A673 (cell line): ENCODE measurements at places on chromosomes 16 and 17.

DNA sequence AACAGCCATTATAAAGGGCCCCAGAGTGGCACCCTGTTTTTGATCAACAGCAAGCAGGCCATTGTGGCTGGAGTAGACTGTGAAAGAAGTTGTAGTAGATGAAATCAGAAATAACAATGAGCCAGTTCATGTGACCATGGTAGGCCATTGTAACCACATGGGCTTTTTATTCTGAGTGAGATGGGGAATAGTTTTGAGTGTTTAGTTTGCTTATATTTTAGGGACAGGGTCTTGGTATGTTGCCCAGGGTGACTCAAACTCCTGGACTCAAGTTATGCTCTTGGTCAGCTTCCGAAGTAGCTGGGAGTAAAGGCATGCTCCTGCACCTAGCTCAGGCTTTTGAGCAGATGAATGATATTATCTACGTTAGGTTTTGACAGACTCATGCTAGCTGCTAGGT, 12.0 kb downstream of the CBFB start:
- DNase-seq = no peak

GRCh38 chr16:82456683-82457082, 170.1 kb upstream of the CDH13 start:
- peak; percentile 70 for DNase-seq

DNA sequence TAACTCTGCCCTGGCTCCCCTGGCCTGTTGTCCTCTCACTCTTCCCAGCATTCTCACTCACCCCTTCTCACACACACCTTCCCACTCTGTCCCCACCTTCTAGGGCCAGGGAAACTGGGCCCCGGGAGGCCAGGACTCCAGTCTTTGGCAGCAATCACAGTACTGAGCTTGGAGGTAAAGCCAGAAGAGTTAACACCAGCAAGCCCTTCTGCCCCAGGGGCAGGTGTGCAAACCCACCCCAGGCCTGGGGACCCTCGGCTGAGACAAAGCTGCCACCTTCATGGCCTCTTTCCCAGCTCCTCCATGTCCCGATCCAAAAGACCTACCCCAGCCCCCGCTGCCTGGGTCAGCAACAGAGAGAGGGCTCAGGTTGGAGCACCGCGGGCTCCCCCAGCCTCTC, 36.9 kb upstream of the MLKL start:
- no peak for DNase-seq

- DNase-seq = peak; percentile 92
Observed at GRCh38 chr17:81821603-81822311, 11.3 kb downstream of the MCRIP1 start.

DNA sequence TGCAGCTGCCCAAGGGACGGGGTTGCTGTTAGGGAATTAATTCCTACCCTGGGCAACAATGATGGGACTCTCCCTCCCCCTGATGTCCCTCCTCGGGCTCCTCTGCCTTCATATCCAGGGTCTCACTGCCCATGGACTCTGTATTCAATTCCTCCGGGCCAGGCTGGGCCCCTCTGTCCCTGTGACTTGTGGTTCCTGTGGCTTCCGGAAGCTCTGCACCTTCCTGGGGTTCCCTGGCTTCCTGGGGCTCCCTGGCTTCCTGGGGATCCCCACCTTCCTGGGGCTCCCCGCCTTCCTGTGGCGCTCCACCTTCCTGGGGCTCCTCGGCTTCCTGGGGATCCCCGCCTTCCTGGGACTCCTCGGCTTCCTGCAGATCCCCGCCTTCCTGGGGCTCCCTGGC, 35.2 kb downstream of the SRL start:
- DNase-seq = no peak

DNA sequence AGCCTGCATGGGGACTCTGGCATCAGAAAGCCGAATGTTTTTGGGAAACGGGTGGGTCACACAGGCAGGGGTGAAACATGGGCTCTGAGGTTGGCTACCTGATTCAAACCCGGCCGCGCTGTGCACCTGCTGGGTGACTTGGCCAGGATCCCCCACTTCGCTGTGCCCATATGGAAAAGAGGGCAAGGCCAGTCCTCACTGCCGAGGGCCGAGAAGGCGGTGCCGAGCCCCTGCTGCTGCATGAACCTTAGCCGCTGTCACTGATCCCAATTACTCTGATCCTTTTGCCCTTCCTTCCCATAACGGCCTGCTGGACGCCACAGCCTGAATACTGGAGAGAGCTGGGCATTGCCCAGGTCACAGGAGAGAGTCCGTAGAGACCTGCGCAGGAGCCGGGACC, 17.7 kb downstream of the KDM8 start:
- no peak for DNase-seq

DNA sequence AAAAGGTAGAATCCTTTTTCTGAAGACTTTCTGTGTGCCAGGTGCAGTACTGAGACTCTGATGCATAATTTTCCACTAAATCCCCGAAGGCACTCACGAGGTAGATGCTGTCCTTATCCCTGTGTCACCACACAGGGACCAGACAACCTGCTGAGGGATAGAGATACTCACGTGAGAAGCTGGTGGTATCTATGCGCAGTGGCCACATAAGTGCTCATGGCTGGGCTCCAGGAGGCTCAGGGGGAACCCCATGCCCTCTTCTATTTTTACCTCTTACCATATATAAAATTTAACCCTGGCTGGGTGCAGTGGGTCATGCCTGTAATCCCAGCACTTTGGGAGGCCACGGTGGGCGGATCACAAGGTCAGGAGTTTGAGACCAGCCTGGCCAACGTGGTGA, 38.3 kb downstream of the NT5M start:
- no peak for DNase-seq

DNA sequence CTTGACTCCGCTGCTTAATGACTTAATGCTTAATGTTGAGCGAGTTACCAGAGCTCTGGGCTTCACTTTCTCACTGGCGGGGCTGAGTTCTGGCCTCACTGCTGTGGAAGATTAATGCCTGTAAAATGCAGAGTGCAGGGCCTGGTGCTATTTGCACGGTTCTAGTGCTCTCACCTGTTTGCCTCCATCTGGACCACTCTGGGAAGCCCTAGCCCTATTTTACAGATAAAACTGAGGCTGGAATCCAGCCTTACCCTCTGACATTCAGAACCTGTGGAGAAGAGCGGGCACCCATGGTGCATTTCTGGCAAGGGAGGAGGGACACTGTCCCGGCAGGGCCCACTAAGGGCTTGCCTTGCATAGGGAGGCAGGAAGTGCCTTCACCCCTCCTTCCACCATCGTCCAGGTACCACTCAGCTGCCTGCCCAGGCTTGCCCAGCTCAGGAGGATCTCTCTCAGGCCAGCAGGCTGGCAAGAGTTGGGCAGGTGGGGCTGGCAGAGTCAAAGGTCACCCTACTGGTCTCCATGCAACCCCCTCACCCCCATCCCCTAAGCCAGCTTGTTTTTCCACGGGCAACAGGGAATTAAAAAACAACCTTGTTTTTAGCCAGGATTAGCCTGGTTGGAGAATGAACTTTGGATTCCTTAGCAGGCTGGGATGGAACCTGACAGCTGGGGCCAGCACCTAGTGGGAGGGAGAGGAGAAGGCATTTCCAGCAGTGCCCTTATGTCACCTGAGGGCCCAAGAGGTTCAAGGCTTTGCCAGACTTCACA, 4.1 kb upstream of the UBALD1 start:
- no peak for DNase-seq

DNA sequence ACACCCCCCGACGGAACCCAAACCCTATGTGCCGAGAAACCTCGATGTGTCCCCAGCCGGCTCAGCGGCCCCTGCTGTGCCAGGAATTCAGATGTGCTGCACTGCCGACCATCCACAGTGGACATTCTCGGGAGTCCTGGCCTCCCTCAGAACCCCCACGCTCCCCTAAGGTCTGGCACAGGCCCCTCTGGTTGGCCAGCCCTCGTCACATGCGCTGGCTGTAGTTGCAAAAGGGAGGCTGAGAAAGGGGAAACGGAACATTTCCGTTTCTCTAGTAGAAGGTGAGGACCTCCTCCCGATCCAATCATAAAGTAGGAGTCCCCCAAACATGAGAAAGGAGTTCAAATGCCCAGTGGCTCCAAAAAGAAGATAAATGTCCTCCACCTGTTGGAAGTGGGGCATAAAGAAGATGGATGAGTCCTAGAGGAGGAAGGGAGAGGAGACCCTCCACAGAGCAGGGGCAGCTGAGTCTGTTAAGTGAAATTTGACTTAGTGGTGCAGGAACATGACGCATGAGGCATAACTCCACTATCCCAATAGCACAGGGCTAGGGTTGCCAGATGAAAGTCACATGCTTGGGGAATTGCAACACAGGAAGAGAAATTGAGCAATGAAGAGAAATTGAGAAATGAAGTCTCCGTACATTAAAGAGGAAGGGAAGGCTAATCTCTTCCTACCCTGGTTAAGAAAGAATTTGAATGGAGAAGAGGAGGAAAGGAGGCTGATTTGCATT, 49.3 kb upstream of the WSB1 start:
- DNase-seq = peak; percentile 92

GRCh38 chr17:75371339-75371738, 34.1 kb downstream of the GRB2 start:
- DNase-seq = no peak

GRCh38 chr17:57889892-57890856, 40.3 kb upstream of the MRPS23 start:
- no peak for DNase-seq

DNA sequence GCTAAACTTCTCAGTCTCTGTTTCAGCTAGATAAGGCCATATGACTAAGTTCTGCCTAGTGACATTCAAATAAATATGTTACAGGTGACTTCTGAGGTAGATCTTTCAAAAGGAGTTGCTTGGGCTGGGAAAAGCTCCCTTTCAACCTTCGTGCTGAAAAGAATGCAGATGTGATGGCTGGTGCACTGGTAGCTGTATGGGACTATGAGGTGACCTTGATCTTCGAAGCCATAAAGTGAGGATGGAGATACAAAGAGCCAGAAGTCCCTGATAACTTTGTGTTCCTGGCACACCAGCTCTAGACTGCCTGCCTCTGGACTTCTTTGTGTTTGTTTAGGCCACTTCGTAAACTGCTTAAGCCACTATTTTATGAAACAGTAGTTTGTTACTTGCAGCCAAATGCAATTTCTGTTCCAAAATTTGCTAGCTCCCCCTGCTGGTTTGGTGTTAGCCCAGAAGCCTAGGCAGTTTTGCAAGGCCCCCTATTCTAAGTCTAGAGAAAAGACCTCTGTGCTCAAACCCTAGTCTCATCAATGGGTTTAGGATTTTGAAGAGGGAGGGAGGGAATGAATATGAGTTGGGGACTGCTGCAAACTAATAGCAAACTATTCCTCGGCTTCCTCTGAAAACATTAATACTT, 23.3 kb upstream of the ERCC4 start:
- peak; percentile 34 for DNase-seq

- DNase-seq = no peak
Observed at GRCh38 chr17:83195330-83196023, 116.1 kb downstream of the METRNL start.

DNA sequence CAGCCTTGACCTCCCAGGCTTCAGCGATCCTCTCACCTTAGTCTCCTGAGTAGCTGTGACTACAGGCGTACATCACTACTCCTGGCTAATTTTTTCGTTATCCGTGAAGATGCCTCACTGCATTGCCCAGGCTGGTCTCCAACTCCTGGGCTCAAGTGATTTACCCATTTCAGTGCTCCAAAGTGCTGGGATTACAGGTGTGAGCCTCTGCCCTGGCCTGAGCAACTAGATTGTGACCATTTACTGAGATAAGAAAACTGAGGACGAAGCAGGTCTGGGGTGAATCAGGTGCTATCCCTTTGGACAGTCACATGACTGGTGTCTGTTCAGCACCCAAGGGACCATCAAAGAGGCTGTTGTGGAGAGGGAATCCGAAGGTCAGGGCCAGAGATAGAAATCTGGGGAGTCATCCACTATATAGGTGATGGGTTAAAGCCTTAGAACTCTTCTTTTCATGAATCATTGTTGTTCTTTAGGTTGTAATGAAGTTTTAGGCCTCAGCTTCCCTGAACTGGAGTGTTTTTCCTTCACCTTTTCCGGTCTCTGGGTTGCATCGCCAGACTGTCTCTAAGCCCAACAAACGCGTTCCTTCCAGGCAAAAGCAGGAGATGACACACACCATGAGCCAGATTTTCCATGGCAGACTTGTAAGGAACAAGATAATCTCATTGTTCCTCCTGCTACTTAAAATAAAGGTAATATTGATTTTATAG, 62.5 kb downstream of the FTO start:
- DNase-seq = no peak

DNA sequence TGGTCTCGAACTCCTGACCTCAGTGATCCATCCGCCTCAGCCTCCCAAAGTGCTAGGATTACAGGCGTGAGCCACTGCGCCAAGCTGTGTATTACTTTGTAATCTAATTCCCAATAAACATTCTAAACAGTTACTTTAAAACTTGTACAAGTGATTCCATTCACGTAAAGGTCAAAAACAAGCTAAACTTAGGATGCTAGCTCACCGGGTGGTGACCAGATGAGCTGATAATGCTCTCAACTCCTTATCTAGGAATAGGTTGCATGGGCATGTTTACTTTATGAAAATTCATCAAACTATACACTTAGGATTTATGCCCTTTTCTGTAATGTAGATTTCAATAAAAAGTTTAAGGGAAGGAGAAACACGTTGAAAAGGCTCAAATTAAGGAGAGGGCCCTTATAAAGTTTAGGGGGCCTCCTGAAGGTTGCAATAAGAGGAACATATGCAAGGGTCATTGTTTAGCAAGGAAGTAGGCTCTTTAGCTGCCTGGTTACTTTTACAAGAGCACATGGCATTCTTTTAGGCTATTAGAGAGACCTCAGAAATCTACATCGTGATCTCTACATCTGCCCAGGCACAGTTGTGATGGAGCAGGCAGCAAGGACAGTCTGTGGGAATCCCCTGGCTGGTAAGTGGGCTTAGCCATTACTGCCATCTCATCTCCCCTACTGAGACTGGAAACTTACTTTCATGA, 13.3 kb downstream of the CDR2 start:
- DNase-seq = peak; percentile 35

- DNase-seq = no peak
Observed at GRCh38 chr17:76948726-76949342, 80.6 kb downstream of the MGAT5B start.

- peak; percentile 87 for DNase-seq
Observed at GRCh38 chr16:28935924-28936783, 4.4 kb downstream of the CD19 start.

DNA sequence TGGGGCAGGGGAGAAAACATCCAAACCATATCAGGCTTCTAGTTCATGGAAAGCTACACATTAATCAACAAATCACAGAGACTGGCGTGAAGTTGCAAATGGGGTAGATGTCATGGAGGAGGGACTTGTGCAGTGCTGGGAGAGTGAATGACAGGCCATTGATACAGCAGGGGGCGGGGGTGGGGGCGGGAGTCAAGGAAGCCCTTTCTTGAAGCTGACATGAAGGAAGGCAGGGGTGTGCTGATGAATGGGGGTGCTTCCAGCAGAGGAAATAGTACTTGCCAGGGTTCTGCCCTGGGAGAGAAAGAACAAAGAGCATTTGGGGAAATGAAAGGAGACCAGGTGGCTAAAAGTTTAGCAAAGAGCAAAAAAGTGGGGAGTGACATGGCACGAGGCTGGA, 269.9 kb downstream of the SHISA9 start:
- DNase-seq = no peak

GRCh38 chr17:44223541-44224071, 4.1 kb upstream of the UBTF start:
- no peak for DNase-seq

DNA sequence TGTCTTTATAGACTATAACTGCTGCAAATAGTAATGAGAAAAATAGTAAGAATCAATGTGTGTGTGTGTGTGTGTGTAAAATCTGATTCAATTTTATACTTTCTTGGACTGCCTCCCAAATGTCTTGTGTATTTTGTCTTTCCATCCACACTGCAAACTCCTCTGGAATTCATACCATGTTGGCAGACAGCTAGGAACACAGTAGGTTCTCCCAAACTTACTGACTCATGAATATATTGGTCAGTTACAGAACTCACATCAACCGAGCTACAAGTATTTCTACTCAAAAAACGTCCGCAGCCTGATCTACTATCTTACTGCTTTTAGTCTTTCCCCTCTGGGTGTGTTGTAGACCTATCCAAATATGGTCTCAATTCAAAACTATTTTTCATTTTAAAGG, 542.7 kb upstream of the PSMD7 start:
- DNase-seq = no peak
